ENCODE measurements at places on chromosomes 3 and 15. TPM values are rescaled to one million over a fixed set of nuclear protein-coding genes. Genes with fewer than 3 reads are reported as not detected.

DNA sequence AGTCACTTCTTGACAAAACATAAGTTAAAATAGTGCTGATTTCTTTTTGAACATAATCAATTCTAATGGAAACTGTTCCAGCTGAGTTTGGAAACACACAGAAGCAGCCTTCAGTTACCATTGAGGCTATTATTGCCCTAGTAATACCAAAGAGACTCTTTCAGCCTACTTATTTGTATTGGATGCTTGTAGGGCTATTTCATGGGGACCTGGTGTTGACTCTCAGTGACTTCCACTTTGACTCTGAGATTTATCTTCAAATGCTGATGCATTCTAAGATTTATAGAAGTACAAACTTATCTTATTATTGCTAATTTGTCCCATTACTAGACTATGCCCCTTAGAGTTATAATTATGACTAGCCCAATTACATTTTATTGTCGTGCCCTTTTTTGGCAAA, 67.4 kb downstream of the CMSS1 start:
- no peaks in the 10 kb centered on the region for H3K27me3 ChIP-seq
- no peak for DNase-seq
- H3K4me1 ChIP-seq = peaks cover 38% of the 10 kb centered on the region
- H3K36me3 ChIP-seq = no peaks in the 10 kb centered on the region
- no peak overlapping the region for H3K4me3 ChIP-seq

CAND2 gene
- total RNA-seq = 77.4 TPM

- H3K4me3 ChIP-seq = no peak overlapping the region
- H3K4me1 ChIP-seq = no peaks in the 10 kb centered on the region
Observed at GRCh38 chr15:34055868-34056595, 17.0 kb upstream of the AVEN start.

- H3K27ac ChIP-seq = peak within 1 kb of the TSS; percentile 79
- H3K4me3 ChIP-seq = peak within 1 kb of the TSS; percentile 68
- H3K36me3 ChIP-seq = peaks cover 26% of the 10 kb centered on the region
- peaks cover 11% of the 10 kb centered on the region for H3K4me1 ChIP-seq
- DNase-seq = peak; percentile 99
Observed at GRCh38 chr3:9843715-9844438, at the start of gene RPUSD3. RPUSD3 (minus strand) TSS chr3:9844008; CDS start chr3:9843990, 18 bp downstream.

DNA sequence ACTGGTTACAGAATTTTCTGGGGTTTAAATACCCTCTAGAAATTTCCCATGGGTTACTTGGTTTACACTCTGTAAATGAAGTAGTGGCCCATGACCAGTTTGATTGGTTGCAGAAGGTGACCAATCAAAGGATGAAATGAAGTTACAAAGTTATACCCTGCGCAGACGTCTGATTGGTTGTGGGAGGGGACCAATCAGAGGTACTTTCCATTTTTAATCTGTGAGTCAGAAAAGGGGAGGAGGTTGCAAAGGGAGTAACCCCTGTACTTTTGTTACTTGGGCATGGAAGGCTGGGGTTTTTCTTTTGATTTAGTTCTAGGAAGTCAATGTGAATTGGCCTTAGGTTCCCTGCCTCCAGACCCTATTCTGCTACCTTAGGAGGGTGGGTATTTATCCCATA, 18.7 kb upstream of the APH1B start:
- no peak for DNase-seq
- H3K36me3 ChIP-seq = peaks cover 21% of the 10 kb centered on the region
- H3K27ac ChIP-seq = no peak overlapping the region
- H3K27me3 ChIP-seq = no peaks in the 10 kb centered on the region

SNX22 gene
- total RNA-seq = 11.9 TPM

DNA sequence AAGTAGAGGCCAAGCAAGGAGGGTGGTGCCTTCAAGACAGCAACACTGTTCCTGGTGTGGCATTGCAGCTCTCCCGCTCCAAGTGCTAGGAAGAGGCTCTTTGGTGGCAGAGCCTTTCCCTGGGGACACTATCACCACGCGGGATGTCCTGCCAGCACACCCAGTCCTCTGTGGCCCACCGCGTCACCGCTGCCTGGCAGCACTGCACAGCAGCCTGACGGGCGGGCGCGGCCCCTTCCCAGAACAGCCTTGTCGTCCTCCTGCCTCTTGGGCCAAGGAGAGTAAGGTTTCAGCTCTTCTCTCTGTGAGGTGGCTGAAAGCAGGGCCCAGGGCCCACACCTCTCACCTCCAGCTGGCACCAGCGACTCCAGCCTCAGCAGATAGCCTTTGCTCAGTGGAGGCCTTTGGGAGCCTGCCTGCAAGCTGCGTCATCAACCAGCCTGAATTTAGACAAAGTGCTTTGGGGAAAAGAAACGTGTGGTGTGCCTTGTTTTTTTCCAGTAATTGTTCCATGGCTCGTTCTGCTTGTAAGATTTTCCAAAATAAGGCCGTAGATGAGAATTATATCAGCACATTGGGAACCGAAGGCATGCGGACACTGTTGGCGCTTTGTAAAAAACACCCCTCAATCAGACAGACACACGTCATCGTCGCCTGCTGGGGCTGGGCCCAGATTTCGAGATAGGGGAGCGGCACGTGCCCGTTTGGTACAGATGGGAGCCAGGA, 65.0 kb downstream of the AAGAB start:
- peak overlapping the region; percentile 91 for H3K27ac ChIP-seq
- H3K4me1 ChIP-seq = peaks cover 75% of the 10 kb centered on the region
- DNase-seq = peak; percentile 96

DNA sequence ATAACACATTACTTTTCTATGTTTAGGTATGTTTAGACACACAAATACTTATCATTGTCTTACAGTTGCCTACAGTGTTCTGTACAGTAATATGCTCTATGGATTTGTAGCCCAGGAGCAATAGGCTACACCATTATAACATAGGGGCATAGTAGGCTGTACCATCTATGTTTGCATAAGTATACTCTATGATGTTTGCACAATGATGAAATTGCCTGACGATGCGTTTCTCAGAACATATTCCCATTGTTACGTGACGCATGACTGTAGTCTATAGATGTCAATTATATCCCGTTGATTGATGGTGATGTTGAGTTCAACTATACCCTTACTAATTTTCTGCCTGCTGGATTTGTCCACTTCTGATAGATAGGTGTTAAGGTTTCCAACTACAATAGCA, 139.4 kb upstream of the PFN2 start:
- H3K27ac ChIP-seq = no peak overlapping the region
- H3K27me3 ChIP-seq = no peaks in the 10 kb centered on the region
- no peaks in the 10 kb centered on the region for H3K4me1 ChIP-seq
- no peak overlapping the region for H3K4me3 ChIP-seq

DNA sequence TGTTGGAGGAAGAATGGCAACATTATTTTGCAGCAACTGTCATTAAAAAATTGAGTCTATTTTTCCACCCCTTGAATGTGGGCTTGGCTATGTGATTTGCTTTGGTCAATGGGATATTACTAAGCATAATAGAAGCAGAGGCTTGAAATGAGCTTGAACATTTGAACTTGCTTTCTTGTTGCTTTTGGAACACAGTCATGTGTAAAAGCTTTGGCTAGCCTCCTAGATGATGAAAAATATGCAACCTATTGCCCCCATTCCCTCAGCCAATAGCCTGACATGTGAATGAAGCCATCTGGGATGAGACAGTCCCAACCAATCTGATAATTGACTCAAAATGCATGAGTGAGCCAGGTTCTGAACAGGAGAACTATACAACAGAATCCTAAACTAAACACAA, 78.4 kb downstream of the PLSCR2 start:
- no peak for DNase-seq
- H3K4me1 ChIP-seq = no peaks in the 10 kb centered on the region
- no peak overlapping the region for H3K4me3 ChIP-seq
- no peak overlapping the region for H3K27ac ChIP-seq
- H3K27me3 ChIP-seq = no peaks in the 10 kb centered on the region
- no peaks in the 10 kb centered on the region for H3K36me3 ChIP-seq

- DNase-seq = no peak
- no peaks in the 10 kb centered on the region for H3K27me3 ChIP-seq
- H3K4me1 ChIP-seq = no peaks in the 10 kb centered on the region
- no peak overlapping the region for H3K27ac ChIP-seq
- H3K36me3 ChIP-seq = no peaks in the 10 kb centered on the region
Observed at GRCh38 chr3:148158210-148158609, 539.5 kb upstream of the AGTR1 start.

DNA sequence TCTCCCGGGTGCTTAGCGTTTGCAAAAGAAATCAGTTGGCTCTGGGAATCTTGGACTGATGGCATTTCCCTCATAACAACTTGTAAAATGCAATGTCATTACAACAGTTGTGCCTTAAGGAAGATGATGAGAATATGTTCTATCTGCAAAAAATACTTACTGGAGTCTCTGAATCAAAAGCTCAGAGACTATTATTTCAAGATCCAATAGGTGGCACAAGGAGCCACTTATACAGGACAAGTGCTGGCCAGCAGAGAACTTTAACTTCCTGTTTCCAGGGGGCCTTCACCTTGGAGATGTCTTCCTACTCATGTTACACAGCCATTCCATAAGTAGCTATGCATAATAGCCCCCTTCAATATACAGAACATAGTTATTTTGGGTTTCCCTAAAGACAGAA, 8.9 kb upstream of the RPS27L start:
- no peaks in the 10 kb centered on the region for H3K36me3 ChIP-seq
- H3K4me3 ChIP-seq = no peak overlapping the region
- peak; percentile 16 for DNase-seq
- no peak overlapping the region for H3K27ac ChIP-seq
- no peaks in the 10 kb centered on the region for H3K27me3 ChIP-seq
- no peaks in the 10 kb centered on the region for H3K4me1 ChIP-seq

GRCh38 chr15:101024073-101024695, 105.0 kb downstream of the LRRK1 start:
- DNase-seq = peak; percentile 82
- peak overlapping the region; percentile 71 for H3K27ac ChIP-seq
- no peak overlapping the region for H3K4me3 ChIP-seq
- no peaks in the 10 kb centered on the region for H3K27me3 ChIP-seq
- no peaks in the 10 kb centered on the region for H3K4me1 ChIP-seq
- H3K36me3 ChIP-seq = no peaks in the 10 kb centered on the region

GRCh38 chr3:81245501-81245900, 515.9 kb downstream of the GBE1 start:
- no peak overlapping the region for H3K27ac ChIP-seq
- no peak for DNase-seq
- H3K27me3 ChIP-seq = no peaks in the 10 kb centered on the region
- H3K4me3 ChIP-seq = no peak overlapping the region

DNA sequence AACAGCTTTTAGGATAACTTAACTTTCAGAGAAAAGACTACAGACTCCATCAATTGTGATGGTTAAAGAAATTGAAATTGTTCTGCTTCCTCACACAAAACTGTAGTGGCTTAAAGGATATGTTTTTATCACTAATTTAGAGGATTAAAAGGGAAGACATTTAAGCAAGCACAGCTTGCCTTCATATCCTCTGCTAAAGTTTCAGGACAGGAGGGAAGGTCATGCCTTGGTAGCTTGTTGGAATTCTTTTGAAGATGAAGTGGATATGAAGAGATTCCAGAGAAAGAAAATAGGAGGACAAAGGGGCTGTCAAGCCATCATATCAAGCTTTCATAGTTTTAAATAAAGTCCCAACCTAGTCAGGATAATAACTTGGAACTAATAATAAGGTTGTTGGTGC, 33.1 kb downstream of the CCDC80 start:
- H3K4me1 ChIP-seq = peaks cover 13% of the 10 kb centered on the region
- no peaks in the 10 kb centered on the region for H3K27me3 ChIP-seq
- no peak overlapping the region for H3K4me3 ChIP-seq

DNA sequence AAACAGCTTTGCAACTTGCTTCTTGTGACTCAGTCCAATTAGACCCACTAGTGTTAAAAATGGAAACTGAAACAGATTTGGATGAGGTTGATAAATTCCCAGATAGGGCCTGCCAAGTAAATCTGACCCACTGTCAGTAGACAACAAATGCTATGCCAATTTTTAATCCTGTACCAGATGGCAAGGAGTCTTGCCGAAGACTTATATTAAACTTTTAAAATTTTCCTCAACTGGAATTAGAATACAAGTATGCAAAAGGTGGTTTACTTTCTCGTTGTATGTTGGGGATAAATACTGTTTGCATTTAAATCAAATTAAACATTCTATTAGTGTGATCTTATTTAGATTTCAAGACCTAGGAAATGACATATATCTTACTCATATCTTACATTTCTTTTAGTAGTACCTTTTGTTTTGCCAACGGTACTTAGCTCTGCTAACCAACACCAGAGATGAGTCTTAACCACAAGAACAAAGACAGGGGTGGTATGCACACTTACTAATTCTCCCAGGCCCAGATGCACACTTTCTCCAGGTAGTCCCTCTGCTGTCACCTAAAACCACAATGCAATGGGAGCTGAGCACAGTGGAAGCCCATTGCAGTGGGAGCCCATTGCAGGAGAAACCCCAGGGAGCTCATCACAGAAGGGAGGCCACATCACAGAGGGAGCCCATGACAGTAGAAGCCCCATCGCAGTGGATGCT, 77.8 kb downstream of the WWTR1 start:
- no peak overlapping the region for H3K27ac ChIP-seq
- no peaks in the 10 kb centered on the region for H3K36me3 ChIP-seq
- no peak for DNase-seq
- no peaks in the 10 kb centered on the region for H3K4me1 ChIP-seq

SERINC4 gene
- 0.71 TPM for total RNA-seq
